EH (cell line): ENCODE measurements at places on chromosomes 16 and 17.

DNA sequence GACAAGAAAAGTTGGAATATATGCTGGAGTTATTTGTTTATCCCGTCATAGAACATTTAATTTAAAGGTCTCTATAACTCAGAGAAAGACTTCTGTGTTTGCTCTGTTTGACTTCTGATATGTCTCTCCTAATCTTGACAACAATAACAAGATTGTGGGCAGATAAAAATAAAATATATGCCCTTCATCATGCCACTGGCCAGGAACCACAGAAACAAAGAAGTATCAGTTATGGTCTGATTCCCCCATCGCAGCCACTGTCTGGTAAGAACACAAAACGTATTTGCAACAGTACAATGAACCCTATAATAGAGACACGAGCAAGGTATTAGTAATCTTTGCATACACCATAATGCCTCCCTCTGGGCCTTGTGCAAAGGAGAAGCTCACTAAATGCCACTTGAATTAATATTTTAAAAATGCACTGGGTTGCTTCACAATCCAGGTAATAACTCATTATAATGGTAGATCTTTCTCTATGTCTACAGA, 1498.3 kb downstream of the CDH11 start:
- no peak for DNase-seq

DNA sequence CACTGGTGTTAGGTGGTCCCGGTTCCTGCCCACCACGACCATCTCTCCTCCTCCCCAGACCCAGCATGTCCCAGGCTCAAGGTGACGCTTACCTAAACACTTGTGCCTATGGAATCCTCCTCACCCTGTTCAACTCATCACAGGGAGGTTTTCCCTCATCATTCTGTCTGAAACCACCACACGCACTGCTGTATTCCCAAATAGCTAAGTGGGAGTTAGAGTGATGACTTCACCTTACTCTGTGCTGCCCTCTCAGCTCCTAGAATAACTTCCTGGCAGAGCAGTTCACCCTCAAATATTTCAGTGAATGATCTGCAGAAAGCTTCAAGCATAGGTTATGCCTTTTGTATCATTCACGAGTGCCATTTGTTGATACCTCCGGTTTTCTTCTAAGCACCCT, 216.5 kb downstream of the CPPED1 start:
- DNase-seq: no peak

- DNase-seq: no peak
Measured at GRCh38 chr17:29054835-29055234, 11.9 kb downstream of the PIPOX start.

GRCh38 chr17:79485419-79485985, 125.3 kb downstream of the RBFOX3 start:
- DNase-seq: no peak

- no peak for DNase-seq
Measured at GRCh38 chr17:38434178-38434665, 6.0 kb downstream of the ARHGAP23 start.

DNA sequence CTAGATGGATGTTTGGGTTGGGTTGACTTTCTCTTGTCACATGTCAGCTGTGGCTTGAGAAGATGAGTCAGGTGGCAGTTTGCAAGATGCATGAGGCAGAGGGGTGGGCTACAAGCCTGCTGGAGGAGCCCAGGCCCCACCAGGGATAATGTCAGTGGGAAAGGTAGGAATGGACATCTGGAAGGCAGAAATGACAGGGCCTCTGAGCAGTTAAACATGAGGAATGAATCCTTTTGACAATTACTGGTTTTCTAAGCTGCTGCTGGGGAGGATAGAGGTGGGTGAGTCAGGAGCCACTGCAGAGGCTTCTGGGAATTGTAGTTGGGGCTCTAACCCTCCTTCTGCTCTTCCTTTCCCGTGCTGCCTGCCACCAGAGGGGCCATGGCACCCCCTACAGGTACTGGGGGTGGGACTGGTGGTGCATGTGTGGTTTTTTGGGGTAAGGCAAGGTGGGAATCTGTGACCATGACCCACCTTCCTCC, 15.7 kb downstream of the SLC52A1 start:
- DNase-seq: peak; percentile 34

DNA sequence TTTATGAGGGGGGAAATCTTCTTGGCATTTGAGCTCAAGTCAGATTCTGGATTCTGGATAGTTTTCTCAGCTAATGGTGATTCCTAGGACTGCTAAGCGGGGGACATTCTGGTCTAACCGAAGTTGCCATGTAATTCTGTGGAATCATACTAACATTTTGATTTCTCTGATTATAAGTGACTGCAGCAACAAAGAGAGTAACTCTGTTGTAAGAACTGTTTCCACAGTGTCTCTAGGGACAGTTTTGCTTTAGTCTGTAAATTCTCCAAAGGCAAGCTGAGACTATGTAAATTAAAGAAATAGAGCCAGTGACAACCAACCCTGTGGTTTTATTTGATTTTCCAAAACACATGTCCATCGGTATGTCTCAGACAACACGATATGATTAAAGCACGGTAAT, 286.2 kb downstream of the IRX3 start:
- DNase-seq: no peak

DNA sequence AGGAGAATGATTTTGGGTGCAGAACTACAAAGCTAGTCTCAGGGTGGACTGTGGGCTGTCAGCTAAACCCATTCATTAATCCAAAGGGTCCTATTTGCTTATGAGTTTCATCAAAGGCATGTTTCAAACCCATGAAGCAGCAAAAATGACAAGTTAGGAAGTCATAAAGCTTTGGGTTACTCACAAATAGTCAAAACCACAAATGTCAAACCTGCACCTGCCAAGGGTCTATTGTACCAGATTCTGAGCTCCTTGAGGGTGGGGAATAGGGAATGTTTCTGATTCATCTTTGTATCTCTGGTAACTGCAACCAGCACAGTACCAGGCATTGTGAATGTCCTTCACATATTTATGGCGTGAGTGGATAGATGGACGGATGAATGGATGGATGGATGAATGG, 317.7 kb downstream of the MAF start:
- no peak for DNase-seq

DNA sequence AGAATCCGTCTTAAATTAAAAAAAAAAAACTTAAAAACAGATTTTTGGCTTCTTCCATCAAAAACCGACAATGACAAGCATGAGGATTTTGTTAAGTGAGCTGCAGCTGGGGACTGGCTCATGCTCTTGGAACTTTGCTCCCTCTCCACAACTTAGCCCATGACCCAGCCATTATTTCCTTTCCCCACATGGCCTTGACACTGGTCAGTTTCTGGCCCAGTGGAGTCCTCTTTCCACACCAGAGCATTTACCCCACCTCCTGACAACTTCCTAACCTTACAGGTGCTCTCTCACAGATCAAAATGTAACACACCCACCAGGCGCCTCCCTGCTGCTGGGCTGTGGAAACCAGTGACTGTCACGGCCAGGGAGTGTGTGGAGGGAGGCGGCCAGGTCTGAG, 62.7 kb upstream of the ZNF267 start:
- no peak for DNase-seq

- DNase-seq: no peak
Measured at GRCh38 chr17:75260641-75261335, 618 bp downstream of the GGA3 start.

DNA sequence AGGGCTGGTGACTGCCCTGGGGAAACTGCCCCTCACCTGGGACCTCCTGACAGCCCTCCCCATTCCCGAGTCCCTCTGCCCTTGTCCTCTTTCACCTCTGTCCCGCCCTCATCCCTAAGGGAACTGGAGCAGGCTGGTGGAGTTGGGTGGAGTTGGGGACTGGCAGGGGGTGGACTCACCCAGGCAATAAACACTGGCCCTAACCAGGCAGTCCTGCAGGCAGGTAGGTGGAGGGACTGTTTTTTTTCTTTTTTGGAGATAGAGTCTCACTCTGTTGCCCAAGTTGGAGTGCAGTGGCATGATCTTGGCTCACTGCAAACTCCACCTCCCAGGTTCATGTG, 11.7 kb downstream of the GCGR start:
- DNase-seq: no peak

DNA sequence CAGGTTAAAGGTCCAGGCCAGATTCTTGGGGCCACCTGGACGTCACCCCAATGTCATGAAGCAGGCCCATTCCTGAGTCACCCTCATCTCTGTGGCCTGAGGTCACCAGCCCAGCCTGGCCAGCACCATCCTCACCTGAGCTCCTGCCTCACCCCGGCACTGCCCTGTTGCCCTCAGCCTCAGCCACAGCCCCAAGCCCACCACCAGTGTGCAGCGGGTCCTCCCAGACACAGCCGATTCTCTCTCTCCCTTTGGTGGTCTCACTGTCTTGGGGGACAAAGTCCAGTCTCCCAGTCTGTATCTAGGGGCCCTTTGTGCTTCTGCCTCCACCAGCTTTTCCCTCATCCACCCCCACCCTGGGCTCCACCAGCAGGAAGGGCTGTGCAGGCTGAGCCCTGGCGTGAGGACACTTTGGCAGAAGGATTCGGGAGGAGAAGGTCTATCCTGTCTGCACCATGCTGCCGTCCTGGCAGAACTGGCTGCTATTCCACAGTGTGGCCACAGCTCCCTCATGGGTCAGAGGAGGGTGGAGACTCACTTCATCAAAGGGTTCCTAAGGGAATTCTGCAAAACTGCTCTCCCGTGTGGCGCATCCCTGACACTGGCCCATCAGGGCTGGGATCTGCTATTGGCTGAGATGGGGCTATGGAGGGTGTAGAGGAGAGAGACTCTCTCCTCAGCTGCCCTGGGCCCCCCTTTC, 64.3 kb downstream of the PRMT7 start:
- no peak for DNase-seq

- no peak for DNase-seq
Measured at GRCh38 chr16:52383640-52384292, 163.2 kb downstream of the TOX3 start.

DNA sequence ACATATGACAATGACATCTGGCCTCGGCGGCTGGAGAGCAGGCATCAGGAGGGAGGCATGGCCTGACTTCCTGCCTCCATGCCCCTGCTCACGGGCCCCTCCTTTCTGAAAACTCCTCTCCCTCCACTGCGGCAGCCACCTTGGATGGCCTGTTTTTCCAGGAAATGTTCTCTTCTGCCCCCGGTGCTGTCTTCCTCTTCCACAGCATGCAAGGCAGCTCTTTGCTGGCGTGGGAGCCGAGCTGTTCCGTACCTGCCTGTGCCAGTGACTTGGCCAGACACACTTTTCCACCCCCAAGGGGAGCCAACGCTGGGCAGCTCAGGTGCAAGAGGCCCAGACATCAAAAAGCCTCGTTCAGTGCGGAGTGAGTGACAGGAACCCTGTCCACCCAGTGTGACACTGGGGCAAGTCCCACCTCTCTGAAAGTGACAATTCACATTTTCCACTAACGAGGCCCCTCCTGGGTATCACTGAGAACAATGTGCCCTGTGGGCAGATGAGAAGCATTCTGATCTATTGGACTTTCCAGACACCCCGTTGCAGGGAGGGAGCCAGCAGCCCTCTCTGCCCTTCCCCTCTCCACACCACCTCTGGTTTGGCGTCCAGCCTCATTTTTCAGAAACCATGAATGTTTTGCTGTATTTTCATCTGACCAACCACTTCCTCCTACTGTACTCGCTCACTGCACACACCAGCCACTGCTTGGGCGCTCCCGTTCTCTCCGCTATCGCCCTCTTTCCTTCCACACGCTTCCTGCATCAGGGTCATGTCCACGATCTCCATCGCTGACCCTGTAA, 31.2 kb downstream of the NSMCE1 start:
- peak; percentile 57 for DNase-seq

DNA sequence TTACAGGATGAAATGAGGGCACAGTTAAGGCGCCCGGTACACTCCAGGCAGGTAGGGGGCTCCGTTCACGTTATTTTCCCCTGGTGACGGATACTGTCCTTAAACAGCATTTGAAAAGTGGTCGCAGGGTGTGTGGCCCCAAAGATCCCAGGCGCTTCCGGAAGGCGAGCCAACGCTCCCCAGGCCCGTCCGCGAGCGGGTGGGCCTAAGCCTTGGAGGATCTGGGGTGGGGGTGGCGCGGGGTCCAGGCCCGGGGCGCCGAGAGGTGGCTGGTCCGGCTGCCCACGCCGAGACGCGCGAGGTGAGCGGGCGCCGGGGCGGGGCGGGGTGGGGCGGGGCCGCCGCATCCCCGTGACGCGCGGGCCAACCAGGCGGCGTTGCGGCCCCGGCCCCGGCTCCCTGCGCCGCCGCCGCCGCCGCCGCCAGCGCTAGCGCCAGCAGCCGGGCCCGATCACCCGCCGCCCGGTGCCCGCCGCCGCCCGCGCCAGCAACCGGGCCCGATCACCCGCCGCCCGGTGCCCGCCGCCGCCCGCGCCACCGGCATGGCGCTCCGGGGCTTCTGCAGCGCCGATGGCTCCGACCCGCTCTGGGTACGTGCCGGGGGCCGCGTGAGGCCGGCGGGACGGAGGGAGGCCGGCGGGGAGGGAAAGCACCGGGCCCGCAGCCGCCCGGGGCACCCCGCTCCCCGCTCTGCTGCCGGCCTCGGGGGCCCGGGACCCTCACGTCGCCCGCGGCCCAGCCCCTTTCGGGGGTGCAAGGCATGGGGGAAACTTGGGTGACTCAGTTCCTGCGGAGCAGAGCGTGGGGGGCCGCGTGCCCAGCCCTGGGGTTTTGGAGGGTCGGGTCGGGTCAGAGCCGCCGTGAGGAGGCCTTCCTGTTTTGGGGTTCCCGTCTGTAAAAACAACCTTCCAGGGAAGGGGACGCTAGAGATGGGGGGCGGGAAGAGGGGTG, at the start of gene ABCC1:
ABCC1 (plus strand) TSS at position 407 of the 951 bp plus-strand sequence; CDS start at position 543, 136 bp downstream.
- peak; percentile 52 for DNase-seq

DNA sequence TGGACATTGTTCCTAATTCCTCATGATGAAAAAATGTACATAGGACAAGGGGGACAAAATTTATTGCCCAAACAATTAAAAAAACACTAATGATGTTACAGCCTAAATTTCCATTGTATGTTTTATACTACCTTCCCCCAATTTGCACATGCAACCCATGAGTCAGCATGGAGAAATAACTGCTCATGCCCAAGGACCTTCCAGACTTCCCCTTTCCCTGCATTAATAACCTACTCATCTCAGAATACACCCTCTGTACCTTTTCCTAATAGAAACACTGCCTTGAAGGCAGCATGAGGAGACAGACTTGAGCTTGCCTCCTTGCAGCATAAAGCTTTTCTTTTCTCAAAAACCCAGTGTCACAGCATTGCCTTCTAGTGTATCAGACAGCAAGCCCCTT, 2402.8 kb downstream of the TP53TG3F start:
- no peak for DNase-seq

GRCh38 chr17:19021622-19022083, 17.1 kb upstream of the FAM83G start:
- DNase-seq: no peak

DNA sequence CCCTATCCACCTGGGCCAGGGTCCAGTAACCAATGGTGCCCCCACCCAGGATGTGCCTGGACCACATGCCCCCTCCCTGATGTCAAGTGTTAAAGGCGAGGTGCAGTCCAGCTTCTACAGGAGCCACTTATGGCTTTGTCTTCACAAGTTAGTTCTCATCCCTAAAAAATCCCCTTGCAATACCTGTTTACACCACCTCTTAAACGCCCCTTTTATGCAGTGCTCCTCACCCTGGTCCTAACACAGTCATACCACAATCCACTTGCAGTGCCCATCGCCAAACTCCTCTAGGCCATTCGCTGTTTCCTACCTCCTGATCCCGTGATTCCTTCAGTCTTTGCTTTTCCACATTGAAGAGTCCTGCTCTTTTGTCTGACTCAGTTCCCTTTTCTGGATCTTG, 7.1 kb downstream of the GLYR1 start:
- no peak for DNase-seq
